ENCODE measurements at places on chromosomes 2 and 18. TPM values are rescaled to one million over a fixed set of nuclear protein-coding genes. Genes with fewer than 3 reads are reported as not detected.

SERPINB10 gene
- total RNA-seq, result not detected

CELF4 gene
- 50.9 TPM for total RNA-seq

ARHGEF33 gene
- total RNA-seq, result 2.7 TPM

SGO2 gene
- total RNA-seq, result 3.7 TPM

ARHGEF4 gene
- total RNA-seq, result 45.7 TPM

PAIP2B gene
- total RNA-seq, result 13.3 TPM

FEV gene
- not detected for total RNA-seq

CNDP1 gene
- 0.49 TPM for total RNA-seq

HOXD13 gene
- not detected for total RNA-seq

ENOSF1 gene
- total RNA-seq, result 4.7 TPM

RAB6C gene
- 0.98 TPM for total RNA-seq

SLC19A3 gene
- 1.5 TPM for total RNA-seq

SCN3A gene
- 194 TPM for total RNA-seq

AMMECR1L gene
- 13.5 TPM for total RNA-seq

C18orf54 gene
- total RNA-seq, result 11.8 TPM

PROM2 gene
- total RNA-seq, result 0.98 TPM

ADNP2 gene
- 17.5 TPM for total RNA-seq

TUBA4B gene
- not detected for total RNA-seq

IHH gene
- total RNA-seq, result 0.25 TPM

SERPINB2 gene
- under 0.01 TPM for total RNA-seq

TRABD2A gene
- total RNA-seq, result under 0.01 TPM

WNT6 gene
- total RNA-seq, result not detected

ANO7 gene
- total RNA-seq, result 0.25 TPM

NETO1 gene
- total RNA-seq, result 27.0 TPM

MATN3 gene
- 2.0 TPM for total RNA-seq

PROKR1 gene
- total RNA-seq, result 0.25 TPM

SH3BP4 gene
- total RNA-seq, result 8.4 TPM

ADCYAP1 gene
- 4.4 TPM for total RNA-seq

SLC11A1 gene
- 2.0 TPM for total RNA-seq

DSEL gene
- 59.0 TPM for total RNA-seq

NCKAP5 gene
- 9.3 TPM for total RNA-seq

ASNSD1 gene
- 91.0 TPM for total RNA-seq

FAP gene
- 2.0 TPM for total RNA-seq

GBX2 gene
- total RNA-seq, result not detected

ALPI gene
- total RNA-seq, result not detected

VSNL1 gene
- total RNA-seq, result 17.5 TPM

RAB6D gene
- total RNA-seq, result 0.98 TPM

IMPACT gene
- total RNA-seq, result 19.2 TPM

KIF5C gene
- 366 TPM for total RNA-seq

PRSS56 gene
- under 0.01 TPM for total RNA-seq

RNF103 gene
- total RNA-seq, result 33.9 TPM

FAM237A gene
- total RNA-seq, result not detected

EVA1A gene
- total RNA-seq, result 0.98 TPM

GRB14 gene
- total RNA-seq, result 12.0 TPM

CDH19 gene
- 0.25 TPM for total RNA-seq

GAL3ST2 gene
- 0.74 TPM for total RNA-seq

MTCL1 gene
- 14.5 TPM for total RNA-seq

RALBP1 gene
- 26.1 TPM for total RNA-seq

Measured in temporal lobe (tissue), 4 donors.